ENCODE measurements at places on chromosomes 4 and X. TPM values are rescaled to one million over a fixed set of nuclear protein-coding genes. Genes with fewer than 3 reads are reported as not detected.

GRCh38 chr4:85127653-85128052 is 161.2 kb upstream of the WDFY3 start:
- H3K4me3 ChIP-seq: no peak overlapping the region
- H3K4me1 ChIP-seq: peaks cover 8% of the 10 kb centered on the region
- DNase-seq: no peak
- H3K27ac ChIP-seq: no peak overlapping the region

DNA sequence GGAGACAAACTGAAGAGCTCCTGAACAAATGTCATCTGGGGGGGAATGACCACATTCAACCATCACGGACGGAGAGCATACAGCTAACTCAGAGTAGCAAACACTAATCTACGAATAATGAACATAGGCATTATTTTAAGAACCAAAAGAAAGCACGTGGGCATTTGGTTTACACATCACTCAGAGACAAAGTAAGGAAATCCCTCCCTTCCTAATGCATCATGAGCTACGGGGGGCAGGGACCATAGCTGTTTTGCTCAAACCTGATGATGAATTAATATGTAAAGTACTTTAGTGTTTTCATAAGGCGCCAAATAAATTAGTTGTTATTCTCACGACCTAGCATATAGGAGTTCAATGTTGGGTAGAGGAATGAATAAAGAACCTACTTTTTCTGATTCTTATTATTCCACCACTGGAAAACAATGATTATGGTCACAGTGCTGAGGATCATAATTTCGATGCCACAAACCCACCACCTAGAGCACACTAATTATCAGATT is 11.7 kb upstream of the TMEM156 start:
- peak overlapping the region; percentile 85 for H3K4me3 ChIP-seq
- H3K27me3 ChIP-seq: no peaks in the 10 kb centered on the region
- peak overlapping the region; percentile 91 for H3K27ac ChIP-seq
- DNase-seq: no peak
- H3K4me1 ChIP-seq: peaks cover 28% of the 10 kb centered on the region

DNA sequence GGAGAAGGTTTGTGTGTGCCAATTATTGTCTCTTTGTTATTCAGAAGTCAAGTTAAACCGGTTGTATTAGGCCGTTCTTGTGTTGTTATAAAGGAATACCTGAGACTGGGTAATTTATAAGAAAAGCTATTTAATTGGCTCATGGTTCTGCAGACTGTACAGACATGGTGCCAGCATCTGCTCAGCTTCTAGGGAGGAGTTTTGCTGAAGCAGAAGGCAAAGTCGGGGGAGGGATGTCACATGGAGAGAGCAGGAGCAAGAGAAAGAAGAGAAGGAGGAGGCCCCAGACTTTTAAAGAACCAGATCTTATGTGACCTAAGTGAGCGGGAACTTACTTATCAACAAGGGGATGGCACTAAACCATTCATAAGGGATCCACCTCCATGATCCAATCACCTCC is 349.3 kb upstream of the PCDH18 start:
- H3K27ac ChIP-seq: no peak overlapping the region
- no peak for DNase-seq
- H3K4me3 ChIP-seq: no peak overlapping the region
- H3K4me1 ChIP-seq: peaks cover 2% of the 10 kb centered on the region

GRCh38 chr4:119227690-119228089 is 15.2 kb downstream of the USP53 start:
- no peaks in the 10 kb centered on the region for H3K27me3 ChIP-seq
- H3K27ac ChIP-seq: no peak overlapping the region
- H3K4me3 ChIP-seq: no peak overlapping the region

- H3K27me3 ChIP-seq: no peaks in the 10 kb centered on the region
- peaks cover 19% of the 10 kb centered on the region for H3K4me1 ChIP-seq
- H3K36me3 ChIP-seq: peaks cover 23% of the 10 kb centered on the region
These were observed 222.5 kb downstream of the MGST2 start for GRCh38 chr4:139887962-139888735.

FAM184B gene
- 0.17 TPM for total RNA-seq

GRCh38 chrX:138756234-138756633 is 44.7 kb upstream of the FGF13 start:
- peaks cover 19% of the 10 kb centered on the region for H3K4me1 ChIP-seq
- no peaks in the 10 kb centered on the region for H3K36me3 ChIP-seq
- H3K4me3 ChIP-seq: no peak overlapping the region
- H3K27me3 ChIP-seq: no peaks in the 10 kb centered on the region
- peak; percentile 24 for DNase-seq

TMEM255A gene
- 0.51 TPM for total RNA-seq

MAGEA1 gene
- total RNA-seq: not detected

TIGD4 gene
- total RNA-seq: 3.3 TPM

- H3K27ac ChIP-seq: peak overlapping the region; percentile 42
- DNase-seq: no peak
- no peaks in the 10 kb centered on the region for H3K4me1 ChIP-seq
- no peaks in the 10 kb centered on the region for H3K27me3 ChIP-seq
These were observed 350.7 kb downstream of the DCHS2 start for GRCh38 chr4:154140869-154141268.

All from progenitor cell of endocrine pancreas (in vitro differentiated cells).